ENCODE measurements at places on chromosomes 16 and 17.

DNA sequence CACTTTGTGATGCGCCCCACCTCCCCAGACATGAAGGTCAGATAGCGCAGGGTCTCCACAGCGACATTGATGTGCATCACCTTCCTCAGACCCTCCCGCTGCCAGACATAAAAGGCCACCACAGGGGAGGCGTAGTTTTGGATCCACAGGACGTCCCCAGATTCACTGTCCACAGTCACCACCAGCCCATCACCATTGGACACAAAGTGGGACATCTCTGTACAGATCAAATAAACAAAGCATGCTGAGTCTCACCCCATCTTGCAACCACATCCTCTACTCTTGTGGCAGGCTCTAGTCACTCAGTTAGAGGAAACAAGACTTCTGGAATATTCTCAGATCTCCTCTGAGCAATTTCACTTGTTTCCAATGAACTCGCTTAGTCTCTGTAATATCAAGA, 46.3 kb upstream of the ICAM2 start:
- DNase-seq: no peak

- no peak for DNase-seq
Measured at GRCh38 chr16:84607694-84608093, 10.2 kb downstream of the COTL1 start.

DNA sequence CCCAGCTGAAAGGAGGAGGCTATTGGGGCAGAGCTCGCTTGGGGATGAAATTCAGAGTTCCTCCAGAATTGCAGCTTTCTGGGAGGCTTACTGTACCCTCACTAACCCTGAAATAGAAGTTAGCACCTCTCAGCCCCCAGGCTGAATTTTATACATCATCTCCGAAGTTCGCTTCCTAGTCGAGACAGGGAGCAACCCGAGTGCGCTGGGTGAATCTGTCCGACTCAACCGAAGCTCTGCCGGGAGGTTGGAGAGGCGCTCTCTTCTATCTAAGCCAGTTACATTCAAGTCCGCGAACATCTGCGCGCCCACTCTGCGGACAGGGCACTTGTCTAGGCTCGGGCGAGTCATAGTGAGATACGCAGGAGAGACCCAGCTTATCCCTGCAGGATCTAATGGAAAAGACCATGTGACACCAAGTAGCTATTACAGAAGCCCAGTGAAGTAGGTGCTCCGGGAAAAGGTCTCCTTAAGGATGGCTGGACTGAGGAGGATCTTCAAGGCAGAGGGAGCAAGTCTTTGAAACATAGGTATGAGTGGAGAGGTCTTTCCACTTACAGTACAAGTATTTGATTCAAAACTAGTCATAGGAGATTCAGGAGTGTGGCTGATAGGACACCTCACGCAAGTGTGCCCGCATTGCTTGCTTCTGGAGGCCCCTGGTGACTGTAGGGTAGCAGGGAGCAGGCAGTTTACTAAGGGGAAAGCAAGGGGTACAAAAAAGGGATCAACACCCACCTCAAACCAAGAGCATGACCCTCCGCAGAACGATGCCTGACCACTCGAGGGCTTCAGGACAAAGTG, 646 bp upstream of the HES7 start:
- DNase-seq: no peak

DNA sequence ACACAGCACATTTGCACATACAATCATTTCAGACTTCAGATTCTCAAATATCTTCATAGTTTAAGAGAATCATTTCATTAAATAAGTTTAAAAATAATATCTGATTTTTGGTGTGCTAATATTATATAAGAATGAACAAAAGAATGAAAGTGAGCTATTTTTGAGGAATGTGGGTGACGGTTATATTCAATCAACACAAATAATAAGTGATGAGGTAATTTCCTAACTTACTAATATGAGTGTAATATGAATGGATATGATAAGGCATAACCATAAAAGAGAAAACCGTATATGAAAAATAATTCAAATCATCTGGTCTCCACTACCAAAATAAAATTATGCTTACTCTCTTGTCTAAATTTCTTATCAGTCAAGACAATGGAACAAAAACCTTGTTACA, 68.4 kb upstream of the NACA2 start:
- no peak for DNase-seq

DNA sequence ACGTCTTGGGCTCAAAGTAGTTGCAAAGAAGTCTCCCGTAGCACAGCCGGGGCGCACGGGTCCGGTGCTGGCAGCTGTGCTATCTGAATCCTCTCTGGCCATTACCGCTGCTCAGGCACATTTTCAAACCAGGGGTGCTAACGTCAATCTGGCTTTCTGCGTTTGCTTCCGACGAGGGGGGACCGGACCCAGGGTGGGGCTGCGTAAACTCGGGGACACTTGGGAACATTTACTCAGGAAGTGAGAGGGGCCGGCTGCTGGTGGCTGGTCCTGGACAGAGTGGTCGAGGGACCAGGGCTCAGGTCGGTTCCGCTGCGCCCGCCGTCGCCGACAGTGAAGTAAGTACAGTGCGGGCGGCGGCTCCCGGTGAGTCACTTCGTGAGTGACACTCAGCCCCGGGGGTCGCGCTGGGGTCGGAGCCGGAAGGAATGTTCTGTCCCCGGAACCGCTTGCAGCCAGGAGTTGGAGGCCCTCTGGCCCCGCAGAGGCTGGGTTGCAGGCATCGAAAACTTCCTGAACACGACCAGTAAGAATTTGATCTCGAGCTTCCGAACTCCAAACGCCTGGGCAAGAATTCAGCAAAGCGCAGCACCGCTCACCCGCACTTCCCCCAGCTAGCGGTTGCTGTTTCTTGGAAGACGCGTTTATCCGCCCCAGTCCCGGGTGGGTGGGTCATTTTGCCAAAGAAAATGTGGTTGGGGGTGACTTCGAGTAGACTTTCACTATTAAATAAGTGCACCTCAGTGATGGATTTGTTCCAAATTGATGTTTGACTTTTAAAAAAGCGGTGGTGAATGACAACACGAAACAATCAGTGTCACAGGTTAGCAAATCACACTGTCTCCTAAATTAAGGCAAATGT, 1.4 kb upstream of the HS3ST3B1 start:
- DNase-seq: no peak

GRCh38 chr16:68072038-68072695, 13.0 kb upstream of the NFATC3 start:
- DNase-seq: no peak

DNA sequence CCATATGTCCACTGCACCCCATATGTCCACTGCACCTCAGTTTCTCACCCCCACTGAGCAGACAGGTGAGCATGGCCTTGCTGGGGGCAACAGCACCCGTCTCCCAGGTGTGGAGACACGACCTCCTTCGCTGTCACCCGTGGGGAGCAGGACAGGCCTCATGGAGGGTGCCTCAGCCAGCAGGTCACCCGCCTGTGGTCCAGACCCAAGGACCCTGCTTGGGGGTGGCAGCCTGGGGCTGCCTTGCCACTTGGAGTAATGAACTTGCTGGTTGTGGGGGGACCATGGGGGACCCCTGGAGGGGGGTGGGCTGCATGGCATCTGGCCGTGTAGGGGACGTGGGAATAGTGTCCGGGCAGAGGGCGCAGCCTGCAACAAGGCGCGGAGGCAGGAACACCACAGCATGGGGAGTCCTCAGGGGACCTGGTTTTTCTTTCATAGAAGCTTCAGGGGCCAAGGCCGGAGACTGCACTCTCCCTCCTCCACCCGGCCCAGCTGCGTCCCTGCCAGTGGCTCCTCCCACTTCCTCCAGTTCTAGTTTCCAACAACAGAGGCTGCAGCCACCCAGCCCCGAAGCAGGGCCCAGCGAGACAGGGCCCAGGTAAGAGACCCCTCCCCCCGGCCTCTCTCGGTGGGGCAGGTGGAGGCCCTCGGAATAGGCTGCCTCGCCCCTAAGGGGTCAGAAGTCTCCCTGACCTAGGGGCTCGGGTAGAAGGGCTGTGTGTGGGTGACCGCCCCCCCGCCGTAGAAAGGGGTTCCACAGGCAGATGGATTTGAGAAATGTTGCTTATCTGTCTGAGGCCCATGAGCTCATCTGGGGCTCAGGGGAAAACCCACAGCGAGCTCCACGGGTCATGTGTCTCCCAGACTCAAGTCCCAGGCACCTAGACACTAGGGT, at the start of gene NHLRC4:
Gene NHLRC4 (plus strand): TSS at position 531 of the 898 bp plus-strand sequence. CDS start 1,043 bp downstream, outside the sequence.
- DNase-seq: peak; percentile 40

DNA sequence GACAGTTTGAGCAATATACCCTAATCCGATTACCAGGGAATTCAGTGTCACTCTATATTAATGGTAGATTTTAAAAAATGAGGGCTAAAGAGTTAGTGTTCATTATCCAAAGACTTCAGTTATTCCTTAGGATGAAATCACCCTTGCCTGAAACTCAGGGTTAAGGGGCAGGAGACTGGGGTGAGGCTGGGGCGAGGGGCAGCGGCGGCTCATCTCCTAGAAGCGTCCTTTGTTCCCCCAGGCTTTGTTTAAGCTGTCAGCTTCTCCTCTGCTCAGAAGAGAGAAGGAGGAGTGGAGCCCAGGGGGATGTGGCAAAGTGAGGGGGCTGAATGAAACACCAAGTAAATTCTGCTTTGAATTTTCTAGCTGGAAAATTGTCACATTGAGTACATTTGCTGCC, 117.7 kb upstream of the ELAC2 start:
- DNase-seq: no peak

DNA sequence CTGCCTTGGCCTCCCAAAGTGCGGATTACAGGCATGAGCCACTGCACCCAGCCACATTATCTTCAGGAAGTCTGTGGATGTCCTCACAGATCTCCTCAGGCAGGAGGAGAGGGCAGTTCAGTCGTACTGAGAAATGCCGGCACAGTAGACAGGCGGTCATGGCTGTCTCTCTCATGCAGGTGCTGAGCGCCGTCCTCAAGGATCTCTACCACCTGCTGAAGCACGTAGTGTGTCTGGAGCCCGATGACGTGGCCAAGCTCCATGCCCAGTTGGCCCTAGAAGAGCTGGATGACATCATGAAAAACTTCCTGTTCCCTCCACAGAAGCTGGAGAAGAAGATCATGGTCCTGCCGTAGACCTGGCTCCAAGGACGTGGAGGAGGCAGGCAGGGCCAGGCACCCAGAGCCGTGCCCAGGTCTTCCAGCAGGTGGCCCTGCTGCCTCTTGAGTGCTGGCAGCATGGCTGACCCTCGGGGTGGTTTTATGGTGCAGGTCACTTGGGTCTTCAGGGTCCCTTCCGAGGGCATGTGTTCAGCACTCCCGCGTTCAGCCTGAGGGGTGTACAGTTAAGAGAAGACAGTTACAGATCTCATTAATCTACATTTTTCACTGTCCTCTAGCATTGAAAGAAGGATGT, 22.0 kb upstream of the HAS3 start:
- no peak for DNase-seq

DNA sequence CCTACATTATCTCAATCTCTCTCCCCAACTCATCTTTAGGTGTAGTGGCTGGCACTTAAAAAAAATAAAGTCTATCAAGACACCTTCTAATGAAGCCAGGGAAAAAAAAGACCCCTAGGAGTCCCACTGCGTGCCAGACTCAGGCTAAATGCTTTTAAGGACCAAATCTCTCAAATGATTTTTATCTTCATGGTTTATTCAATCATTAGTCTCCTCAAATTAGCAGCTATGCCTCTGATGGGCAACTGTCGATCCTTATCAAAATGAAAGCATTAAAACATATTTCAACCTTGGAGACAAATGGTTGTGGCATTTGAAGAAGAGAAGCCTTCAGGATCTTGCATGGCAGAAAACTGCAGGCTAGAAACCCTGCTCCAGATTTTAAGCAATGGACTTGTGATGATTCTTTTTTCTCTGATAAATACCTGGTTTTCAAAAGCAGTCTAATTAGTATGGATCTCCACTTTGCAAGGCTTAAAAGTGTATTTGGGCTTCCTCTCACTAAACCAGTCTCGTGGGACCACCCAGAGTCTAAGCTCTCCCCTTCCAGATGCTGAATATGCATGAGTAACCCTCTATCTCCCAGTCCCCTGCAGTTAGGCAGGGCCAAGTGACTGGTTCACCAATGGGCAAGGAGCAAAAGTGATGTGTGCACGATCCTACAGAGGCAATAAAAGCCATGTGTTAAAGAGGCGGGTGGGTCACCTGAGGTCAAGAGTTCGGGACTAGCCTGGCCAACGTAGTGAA, 14.9 kb downstream of the ITPRIPL2 start:
- no peak for DNase-seq

DNA sequence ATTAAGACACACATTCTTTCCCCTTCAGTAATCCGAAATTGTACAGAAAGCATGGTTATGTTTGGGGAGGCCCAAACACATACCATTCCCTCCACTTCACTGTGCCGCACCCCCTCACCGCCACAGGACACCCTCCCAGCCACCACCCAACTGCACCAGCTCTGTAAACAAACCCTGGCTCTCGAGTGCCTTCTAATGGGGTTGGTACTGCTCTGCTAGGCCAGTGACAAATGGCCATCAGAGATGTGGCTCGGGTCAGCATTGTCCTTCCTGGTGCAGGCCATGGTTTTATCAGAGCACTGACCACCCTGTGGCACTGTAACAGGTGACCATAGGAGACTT, 24.0 kb upstream of the SREBF1 start:
- DNase-seq: no peak

GRCh38 chr17:35560703-35561102, at the start of gene SLFN14:
TSS of gene SLFN14 (minus strand) at chr17:35560819. CDS start at chr17:35558062, 2,757 bp downstream.
- no peak for DNase-seq

GRCh38 chr16:58222532-58223316, 24.8 kb upstream of the CSNK2A2 start:
- DNase-seq: no peak

GRCh38 chr17:2995886-2996809, 67.3 kb downstream of the OR1D5 start:
- DNase-seq: no peak

DNA sequence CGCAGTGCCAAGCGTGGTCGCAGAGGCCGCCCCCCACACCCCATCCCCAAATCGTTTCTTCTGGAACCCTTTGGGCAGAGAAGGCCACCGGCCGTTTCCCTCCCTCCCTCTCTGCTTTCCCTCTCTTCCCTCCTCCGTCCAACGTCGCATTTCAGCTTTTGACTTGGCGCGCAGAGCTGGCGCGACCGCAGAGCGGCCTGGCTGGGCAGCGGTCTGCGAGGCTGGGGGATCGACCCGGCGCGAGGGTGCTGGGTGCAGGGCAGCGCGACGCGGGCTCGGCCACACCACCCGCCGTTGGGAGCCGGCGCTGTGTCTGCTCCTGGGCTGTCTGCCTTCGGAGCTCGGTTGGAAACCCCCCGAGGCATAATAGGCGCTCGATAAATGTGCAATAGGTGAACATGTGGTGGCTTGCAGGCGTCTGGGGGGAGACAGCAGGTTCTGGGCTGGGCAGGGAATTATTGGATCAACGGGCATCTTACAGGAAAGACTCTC, 2.8 kb upstream of the NTN3 start:
- DNase-seq: no peak

- DNase-seq: no peak
Measured at GRCh38 chr17:60305141-60305540, 86.8 kb downstream of the USP32 start.

DNA sequence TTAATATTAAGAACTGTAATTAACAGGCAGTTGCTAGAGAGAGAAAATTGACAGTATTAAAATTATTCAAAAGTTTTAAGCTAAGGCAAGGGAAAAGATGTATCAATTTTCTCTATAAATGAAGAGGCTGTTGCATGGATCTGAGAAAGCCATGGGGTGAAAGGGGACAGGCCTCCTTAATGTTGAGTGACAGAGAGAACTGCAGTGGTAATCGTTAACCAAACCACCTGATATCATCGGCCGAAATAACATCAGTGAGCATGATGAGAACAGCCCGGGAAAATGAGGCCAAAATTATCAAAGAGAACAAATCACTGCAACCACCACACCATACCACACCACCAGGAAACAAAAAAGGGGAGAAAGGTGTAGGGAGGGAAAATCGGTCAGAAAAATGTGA, 3.6 kb downstream of the ZNF423 start:
- no peak for DNase-seq

GRCh38 chr16:49000594-49000993, 281.0 kb downstream of the CBLN1 start:
- no peak for DNase-seq

Measured in stimulated activated CD4-positive, alpha-beta T cell treated with anti-CD3 and anti-CD28 coated beads, Interleukin-15, amount 100 ng/mL, for 48 hours (primary cell).